Cardiac septum (tissue), 1 donor: ENCODE measurements at places on chromosomes 2 and 18. TPM values are rescaled to one million over a fixed set of nuclear protein-coding genes. Genes with fewer than 3 reads are reported as not detected.

DNA sequence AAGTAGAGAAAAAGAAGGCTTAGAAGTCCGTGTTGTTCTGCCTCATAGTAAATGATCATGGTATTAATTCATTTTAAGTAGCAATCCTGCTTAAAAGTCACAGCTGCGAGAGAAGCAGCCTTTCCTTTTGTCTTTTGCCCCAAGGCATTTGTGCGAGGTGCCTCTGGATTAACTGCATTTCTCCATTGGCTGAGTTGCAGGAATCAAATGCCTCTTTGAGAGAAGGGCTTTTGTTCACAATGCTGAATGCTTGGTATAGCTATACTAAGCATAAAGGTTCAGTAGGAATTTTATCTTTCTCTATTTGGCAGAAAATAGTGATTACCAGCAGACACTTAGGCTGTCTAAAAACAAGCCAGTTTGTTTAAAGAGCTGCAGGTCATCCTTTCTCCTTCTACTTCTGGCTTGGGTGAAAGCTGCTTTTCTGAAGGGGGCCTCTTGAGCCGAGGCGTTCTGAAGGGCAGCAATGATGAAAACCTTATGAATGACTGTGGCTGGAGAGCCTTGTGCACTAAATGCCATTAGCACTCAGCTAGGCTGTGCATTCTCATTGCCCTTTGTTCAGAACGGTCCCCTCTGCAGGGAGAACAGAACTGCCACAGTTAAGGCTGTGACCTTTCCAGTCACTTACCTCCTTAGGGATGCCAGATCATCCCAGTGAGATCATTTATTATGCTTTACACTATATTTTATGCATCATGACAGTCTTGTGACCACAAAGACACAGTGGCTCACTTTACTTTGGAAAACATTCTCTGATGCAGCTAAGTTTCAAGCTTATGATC lies 68.8 kb upstream of the TMEM87B start:
- DNase-seq: no peak

GRCh38 chr2:136770384-136770783 lies 5.0 kb downstream of the THSD7B start:
- DNase-seq: no peak

DNA sequence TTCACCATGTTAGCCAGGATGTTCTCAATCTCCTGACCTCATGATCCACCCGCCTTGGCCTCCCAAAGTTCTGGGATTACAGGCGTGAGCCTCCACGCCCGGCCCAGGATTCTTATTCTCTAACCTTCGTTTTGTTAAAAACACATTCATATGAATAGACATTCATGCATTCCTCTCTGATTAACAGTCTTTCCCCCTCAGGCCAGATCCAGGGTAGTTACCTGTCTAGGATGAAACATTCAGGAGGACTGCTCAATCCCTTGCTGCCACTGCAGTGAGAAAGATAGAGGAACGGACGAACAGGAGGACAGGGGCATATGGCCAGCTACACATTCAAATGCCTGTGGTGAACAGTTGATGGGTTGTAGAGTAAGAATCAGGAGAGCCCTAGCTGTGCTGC lies 39.6 kb upstream of the EPC2 start:
- DNase-seq: no peak

The DSG1 gene
- 0.89 TPM for total RNA-seq

The MC2R gene
- total RNA-seq: not detected

The CIB4 gene
- total RNA-seq: not detected
